ENCODE measurements at places on chromosomes 6 and 20. TPM values are rescaled to one million over a fixed set of nuclear protein-coding genes. Genes with fewer than 3 reads are reported as not detected.

DNA sequence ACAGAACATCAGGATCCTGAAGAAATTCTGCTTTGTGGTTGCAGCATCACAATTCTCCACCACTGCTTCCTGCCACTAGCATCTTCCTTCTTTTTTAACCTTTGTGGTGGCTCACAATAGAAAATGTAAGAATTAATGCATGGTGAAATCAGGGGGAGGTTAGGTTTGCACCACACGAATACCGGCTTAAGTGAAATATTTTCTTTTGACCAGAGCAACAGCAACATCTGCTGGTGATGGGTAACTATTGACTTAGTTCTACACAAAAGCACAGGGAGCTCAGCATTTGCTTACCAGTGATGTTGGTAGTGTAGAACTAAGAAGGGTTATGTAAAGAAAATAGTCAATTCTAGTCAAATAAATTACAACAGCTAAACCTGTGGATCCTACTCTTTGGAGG, 280.5 kb downstream of the SYNE1 start:
- no peak for DNase-seq

GRCh38 chr20:10837901-10838300, 164.1 kb upstream of the JAG1 start:
- no peak for DNase-seq

Gene ABCC10
- total RNA-seq, result 18.0 TPM

Gene ZNF311
- total RNA-seq, result 1.9 TPM

DNA sequence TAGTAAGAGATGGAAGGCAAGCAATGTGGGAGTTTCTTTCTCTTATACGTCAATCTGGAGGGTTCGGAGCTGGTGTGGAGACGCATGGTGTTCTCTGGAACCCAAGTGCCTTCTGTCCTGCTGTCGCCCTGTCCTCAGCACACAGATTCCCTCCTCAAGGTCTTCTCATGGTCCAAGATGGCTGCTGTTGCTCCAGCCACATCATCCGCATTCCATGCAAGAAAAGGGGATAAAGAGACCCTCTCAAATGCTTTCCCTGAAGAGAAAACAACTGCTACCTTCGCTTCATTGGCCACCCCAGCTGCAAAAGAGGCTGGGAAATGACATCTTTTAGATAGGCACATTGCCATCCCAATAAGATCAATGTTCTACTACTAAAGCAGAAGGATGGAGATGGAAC, 151.2 kb downstream of the ANKRD60 start:
- no peak for DNase-seq

Gene ZC2HC1B
- 2.0 TPM for total RNA-seq

DNA sequence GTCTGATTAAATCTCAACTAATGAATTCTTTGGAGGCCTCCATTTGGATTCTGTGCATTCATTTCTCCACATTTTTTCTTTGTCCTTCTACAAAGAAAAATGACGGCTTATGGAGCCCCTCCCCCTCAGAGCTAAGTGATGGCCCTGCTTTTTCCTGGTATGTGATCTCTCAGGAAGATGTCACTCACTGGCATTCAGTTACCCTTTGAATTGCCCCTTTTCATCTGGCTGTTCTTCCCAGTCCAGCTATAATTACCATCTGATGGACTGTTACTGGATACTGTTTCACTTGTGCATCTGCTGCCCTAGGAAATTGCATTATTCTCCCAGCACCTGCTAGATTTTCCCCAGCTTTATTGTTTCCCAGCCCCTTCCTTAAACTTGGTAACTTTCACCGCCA, 151.9 kb downstream of the CFAP61 start:
- DNase-seq, result no peak

Gene MSH5
- total RNA-seq, result 10.5 TPM

Gene HTR1B
- total RNA-seq, result not detected

- DNase-seq, result no peak
Measured at GRCh38 chr20:62485062-62485700, 9.4 kb upstream of the GATA5 start.

Gene KHDRBS2
- total RNA-seq, result 0.18 TPM

DNA sequence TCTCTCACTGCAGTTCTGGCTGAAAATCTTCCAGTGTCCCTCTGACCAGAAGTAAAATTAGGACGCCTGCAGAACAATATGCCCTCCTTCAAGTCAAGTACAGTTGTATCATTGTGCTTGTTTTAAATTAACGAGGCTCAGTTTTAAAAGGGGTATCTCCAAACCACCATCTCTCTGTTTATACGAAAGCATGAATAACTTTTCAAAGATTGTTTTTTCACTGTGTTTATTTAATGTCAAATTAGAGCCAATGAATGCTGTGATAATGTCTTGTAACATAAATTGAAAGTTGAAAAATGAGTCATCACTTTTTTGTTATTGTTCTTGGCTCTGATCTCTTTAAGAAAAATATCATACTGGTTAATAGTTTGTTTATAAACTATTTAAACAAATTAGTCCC, 230.7 kb upstream of the THEMIS start:
- no peak for DNase-seq

GRCh38 chr20:4726710-4727397, 5.1 kb downstream of the PRND start:
- DNase-seq, result no peak

GRCh38 chr6:154742891-154743290, 9.7 kb downstream of the SCAF8 start:
- no peak for DNase-seq

- peak; percentile 51 for DNase-seq
Measured at GRCh38 chr20:50645253-50646068, 45.9 kb downstream of the RIPOR3 start.
